ENCODE measurements at places on chromosomes 3 and 15. TPM values are rescaled to one million over a fixed set of nuclear protein-coding genes. Genes with fewer than 3 reads are reported as not detected.
A peak's percentile ranks its signal among the peaks of the same experiment; 100 is the strongest.

FOXL2 gene
- total RNA-seq, result not detected

GAP43 gene
- 3.3 TPM for total RNA-seq

DNA sequence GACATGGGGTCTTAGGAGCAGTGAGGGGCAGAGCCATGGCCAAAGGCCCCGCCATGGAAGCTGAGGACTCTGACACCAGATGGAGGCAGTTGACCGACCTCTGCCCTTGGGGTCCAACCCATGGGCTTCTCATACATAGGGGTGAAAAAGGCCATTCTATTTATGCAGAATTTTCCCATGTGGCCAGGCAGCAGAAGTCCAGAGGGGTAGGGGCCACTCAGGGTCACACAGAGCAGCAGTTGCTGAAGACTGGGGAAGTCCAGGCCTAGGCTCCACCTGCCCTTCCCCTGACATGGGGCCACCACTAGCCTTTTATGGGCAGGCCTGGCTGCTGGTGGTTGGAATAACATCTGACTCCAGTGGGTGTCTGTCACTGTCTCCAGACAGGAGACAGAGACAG, 6.4 kb downstream of the PRSS50 start:
- H3K4me1 ChIP-seq, result peaks cover 3% of the 10 kb centered on the region
- no peaks in the 10 kb centered on the region for H3K36me3 ChIP-seq
- no peak for DNase-seq
- no peak overlapping the region for H3K27ac ChIP-seq
- peaks cover 4% of the 10 kb centered on the region for H3K27me3 ChIP-seq

DNA sequence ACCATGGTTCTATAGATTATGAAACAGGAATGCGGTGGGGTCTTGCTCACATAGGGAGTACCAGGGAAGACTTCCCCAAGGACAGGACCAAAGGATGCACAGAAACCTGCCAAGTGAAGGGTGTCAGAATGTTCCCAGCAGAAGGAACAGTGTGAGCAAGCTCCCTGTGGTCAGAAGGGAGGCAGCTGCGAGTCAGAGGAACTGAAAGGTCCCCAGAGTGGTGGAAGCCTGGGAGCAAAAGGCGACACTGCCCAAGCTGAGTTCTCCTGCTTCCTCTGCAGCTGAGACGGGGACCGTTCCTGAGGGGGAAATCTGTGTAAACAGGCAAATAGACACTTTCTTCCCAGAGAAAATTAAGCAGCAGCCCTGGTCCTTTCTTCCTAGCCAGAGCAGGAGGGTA, 14.2 kb upstream of the SLC6A6 start:
- H3K4me3 ChIP-seq, result no peak overlapping the region
- H3K36me3 ChIP-seq, result no peaks in the 10 kb centered on the region
- DNase-seq, result no peak
- no peaks in the 10 kb centered on the region for H3K27me3 ChIP-seq

ASB14 gene
- not detected for total RNA-seq

GRAMD2A gene
- total RNA-seq, result 0.65 TPM

DNA sequence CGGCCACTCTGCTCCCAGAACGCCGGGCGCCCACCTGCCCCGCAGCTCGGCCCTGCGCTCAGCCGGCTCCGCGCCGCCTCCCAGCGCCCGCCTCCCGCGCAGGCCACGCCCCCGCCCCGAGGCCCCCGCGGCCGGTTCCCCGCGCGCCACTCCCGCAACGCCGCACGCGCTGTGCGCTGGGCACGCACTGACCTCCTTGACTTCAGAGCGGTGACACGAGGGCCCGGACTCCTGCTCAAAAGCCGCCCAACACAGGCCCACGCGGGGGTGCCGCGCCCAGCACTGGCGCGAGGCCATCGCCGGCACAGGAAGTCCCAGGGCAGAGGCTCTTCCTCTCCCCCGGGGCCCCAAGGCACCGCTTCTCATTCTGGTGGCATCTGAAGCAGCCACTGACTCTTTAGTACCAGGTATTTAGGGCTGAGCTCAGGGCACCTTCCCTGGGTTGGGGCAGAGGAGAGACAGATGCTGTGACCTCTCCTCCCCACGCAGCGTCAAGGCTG, 12.4 kb downstream of the TNK2 start:
- peaks cover 75% of the 10 kb centered on the region for H3K4me1 ChIP-seq
- H3K36me3 ChIP-seq, result no peaks in the 10 kb centered on the region
- peak overlapping the region; percentile 83 for H3K4me3 ChIP-seq
- H3K27ac ChIP-seq, result peak overlapping the region; percentile 97

ADAMTS7 gene
- total RNA-seq, result 144 TPM

UROC1 gene
- total RNA-seq, result 0.15 TPM

AEN gene
- total RNA-seq, result 30.2 TPM

DNA sequence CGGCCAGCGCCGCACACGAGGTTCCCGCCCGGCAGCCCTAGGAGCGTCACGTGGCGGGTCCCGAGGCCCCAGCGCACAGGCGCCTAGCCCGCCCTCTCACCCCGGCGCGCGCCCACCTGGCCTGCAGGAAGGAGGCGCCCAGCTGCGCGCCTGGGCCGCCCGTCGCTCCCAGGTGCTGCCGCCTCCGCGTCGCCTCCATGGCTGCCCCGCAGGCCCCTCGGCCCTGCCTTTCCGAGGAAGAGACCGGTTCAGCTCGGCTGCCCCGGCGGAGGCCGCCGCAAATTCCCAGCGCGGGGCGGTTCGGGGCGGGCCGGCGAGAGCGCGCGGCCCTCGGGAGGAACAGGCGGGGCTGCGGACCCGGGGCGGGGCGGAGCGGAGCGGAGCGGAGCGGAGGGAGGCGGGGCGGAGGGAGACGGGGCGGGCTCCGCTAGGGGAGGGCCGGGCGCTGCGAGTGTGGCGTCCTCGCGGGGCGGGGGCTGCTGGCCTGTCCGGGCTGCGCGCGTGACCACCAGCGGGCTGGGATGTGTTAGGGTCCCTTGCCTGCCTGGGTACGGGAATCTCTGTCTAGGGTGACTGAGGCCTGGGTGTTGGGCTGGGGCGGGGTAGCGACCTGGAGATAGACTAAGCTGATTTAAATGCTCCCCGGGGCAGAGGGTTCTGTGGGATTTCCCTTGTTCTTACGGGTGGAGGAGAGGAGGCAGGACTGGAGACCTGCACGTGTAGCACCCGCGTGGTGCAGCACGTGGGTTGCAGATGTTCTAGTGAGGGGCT, at the start of gene CLN6:
Gene CLN6 (minus strand): TSS at position 343 of the 771 bp plus-strand sequence. CDS start 144 bp downstream, at position 199.
- peak within 1 kb of the TSS; percentile 76 for H3K27ac ChIP-seq
- H3K4me1 ChIP-seq, result peaks cover 23% of the 10 kb centered on the region
- H3K4me3 ChIP-seq, result peak within 1 kb of the TSS; percentile 83
- H3K36me3 ChIP-seq, result no peaks in the 10 kb centered on the region
- DNase-seq, result peak; percentile 88
- no peaks in the 10 kb centered on the region for H3K27me3 ChIP-seq

- no peaks in the 10 kb centered on the region for H3K36me3 ChIP-seq
- peaks cover 8% of the 10 kb centered on the region for H3K27me3 ChIP-seq
Observed at GRCh38 chr3:34382859-34383258, 584.4 kb downstream of the PDCD6IP start.

GRCh38 chr3:197302696-197303341, 4.4 kb upstream of the DLG1 start:
- H3K27me3 ChIP-seq, result no peaks in the 10 kb centered on the region
- no peak for DNase-seq
- peak overlapping the region; percentile 64 for H3K27ac ChIP-seq

DAZL gene
- not detected for total RNA-seq

- H3K27me3 ChIP-seq, result no peaks in the 10 kb centered on the region
- peaks cover 17% of the 10 kb centered on the region for H3K36me3 ChIP-seq
- DNase-seq, result no peak
- H3K4me1 ChIP-seq, result peaks cover 49% of the 10 kb centered on the region
- H3K4me3 ChIP-seq, result no peak overlapping the region
- H3K27ac ChIP-seq, result peak overlapping the region; percentile 13
Observed at GRCh38 chr3:188505151-188505550, 351.2 kb downstream of the LPP start.

GRCh38 chr3:104909198-104909597, 457.5 kb upstream of the ALCAM start:
- peaks cover 40% of the 10 kb centered on the region for H3K4me1 ChIP-seq
- no peak for DNase-seq
- H3K4me3 ChIP-seq, result no peak overlapping the region
- no peaks in the 10 kb centered on the region for H3K36me3 ChIP-seq

DNA sequence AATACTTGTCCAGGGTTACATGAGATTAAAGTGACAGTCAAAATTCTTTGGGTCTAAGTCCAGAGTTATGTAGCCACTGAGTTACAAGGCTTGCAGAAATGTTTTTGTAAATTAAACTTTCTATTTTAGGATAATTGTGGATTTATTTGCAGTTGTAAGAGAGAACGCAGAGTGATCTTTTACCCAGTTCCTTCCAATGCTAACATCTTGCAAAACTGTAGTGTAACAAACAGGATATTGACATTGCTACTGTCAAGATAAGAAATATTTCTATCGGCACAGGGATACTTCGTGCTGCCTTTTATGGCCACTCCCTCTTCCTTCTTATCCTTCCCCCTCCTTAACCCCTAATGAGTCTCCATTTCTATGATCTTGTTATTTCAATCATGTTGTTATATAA, 1022.9 kb downstream of the MCTP2 start:
- H3K27ac ChIP-seq, result no peak overlapping the region
- no peak overlapping the region for H3K4me3 ChIP-seq

DNA sequence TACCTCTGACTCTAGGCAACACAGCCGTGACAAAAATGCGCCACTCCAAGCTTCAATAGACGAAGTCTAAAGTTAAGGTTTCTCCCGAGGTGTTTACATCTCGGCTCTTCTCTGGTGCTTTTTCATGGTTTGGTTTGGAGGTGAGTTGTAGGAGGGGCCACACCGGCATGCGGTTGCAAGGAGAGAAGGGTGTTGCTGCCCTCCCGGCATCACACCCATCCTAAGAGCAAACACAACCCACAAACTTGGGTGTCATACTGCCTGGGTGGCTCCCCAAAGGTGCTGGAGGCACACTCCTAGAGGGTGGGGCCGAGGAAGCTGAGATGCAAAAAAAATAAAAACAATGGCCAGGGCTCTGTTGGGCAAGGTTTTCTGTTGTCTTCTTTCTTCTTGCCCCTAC, 225.2 kb upstream of the ICE2 start:
- DNase-seq, result no peak
- H3K27me3 ChIP-seq, result no peaks in the 10 kb centered on the region
- no peaks in the 10 kb centered on the region for H3K4me1 ChIP-seq
- H3K36me3 ChIP-seq, result peaks cover 1% of the 10 kb centered on the region
- no peak overlapping the region for H3K4me3 ChIP-seq
- H3K27ac ChIP-seq, result no peak overlapping the region

DNA sequence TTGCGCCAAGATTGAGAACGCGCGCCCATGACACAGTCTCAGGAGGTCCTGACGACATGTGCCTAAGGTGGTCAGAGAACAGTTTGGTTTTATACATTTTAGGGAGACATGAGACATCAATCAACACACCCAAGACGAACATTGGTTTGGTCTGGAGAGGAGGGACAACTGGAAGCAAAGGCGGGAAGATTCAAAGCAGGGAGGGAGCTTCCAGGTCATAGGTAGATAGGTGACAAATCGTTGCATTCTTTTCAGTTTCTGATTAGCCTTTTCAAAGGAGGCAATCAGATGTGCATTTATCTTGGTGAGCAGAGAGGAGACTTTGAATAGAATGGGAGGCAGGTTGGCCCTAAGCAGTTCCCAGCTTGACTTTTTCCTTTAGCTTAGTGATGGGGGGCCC, 828.4 kb upstream of the DPPA4 start:
- DNase-seq, result no peak
- H3K27me3 ChIP-seq, result no peaks in the 10 kb centered on the region
- no peak overlapping the region for H3K27ac ChIP-seq
- peak overlapping the region; percentile 31 for H3K4me3 ChIP-seq
- H3K36me3 ChIP-seq, result no peaks in the 10 kb centered on the region

All from chondrocyte (in vitro differentiated cells).